ENCODE measurements at places on chromosomes 1 and 21. TPM values are rescaled to one million over a fixed set of nuclear protein-coding genes. Genes with fewer than 3 reads are reported as not detected.

Gene CDK18
- polyA plus RNA-seq = 0.45 TPM

Gene ILF2
- polyA plus RNA-seq = 213 TPM

DNA sequence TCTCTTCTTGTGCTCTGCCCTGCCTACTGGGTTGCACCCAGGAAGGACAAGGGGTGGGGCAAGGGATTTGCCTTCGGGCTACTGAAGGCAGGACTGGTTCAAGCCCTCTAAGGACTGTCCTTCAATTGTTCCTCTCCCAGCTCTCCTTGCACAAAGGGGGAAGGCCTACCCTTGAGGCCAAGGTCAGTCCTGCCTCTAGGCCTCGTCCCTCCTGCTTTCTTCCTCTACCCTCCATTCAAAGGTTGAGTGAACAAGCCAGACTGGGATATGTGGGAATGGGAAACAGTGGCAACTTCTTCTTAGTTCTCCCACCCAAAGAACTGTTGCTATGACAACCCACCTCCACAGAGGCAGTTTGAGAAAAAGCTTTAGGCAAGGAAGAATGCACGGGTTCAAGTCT lies 2.7 kb downstream of the LURAP1 start:
- no peak for DNase-seq

GRCh38 chr1:7932524-7933138 lies 8.0 kb downstream of the TNFRSF9 start:
- no peak for DNase-seq

DNA sequence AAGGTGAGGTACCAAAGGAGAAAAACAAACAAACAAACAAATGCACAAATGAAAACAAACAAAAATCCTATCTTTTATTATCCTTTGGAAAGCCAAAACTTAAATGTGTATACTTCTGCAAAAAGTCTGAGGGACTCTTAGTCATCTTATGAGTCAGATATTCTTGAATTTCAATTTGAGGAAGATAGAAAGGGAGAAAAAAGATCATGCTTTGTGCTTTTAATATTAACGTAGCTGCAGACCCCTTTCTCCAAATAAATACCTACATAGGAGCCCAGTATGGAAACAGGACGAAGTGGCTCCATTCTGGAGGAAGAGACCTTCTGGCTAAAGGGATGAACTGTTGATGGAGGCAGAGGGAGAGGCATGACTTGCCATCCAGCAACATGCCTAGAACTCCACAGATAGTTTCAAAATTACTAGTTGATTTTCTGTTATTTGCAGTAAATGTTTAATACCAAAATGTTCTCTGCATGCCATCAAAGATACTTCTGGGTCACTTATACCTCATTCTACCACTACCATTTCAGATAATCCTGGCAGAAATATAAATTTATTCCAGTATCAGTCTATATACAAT lies 25.4 kb downstream of the NUP210L start:
- no peak for DNase-seq

DNA sequence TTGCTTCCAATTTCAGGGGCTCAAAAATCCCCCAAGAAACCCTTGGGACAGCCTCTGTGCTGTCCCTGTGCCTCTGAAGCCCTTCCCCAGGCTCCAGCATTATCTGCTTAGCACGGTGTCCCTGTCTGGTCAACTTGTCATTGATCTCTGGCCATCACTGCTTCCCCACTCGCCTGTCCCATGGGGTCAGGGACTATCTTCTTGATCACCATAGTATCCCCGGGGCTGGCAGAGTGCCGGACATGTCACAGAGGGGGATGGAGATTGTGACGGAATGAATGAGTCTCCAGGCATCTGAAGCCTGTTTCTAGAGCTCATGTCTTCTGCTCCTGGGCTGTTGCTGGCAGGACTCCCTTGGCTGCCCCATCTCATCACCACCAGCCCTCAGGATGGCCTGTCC lies 99.4 kb upstream of the VAMP3 start:
- no peak for DNase-seq

Data from BJ (cell line).